Thoracic aorta (tissue), 2 donors: ENCODE measurements at places on chromosomes 5 and 9. TPM values are rescaled to one million over a fixed set of nuclear protein-coding genes. Genes with fewer than 3 reads are reported as not detected.

Gene STPG3
- total RNA-seq, result not detected

Gene CDH6
- total RNA-seq, result 3.2 TPM

- no peak for DNase-seq
- H3K27ac ChIP-seq, result no peak overlapping the region
- no peaks in the 10 kb centered on the region for H3K27me3 ChIP-seq
Measured at GRCh38 chr9:110303133-110303532, 34.5 kb downstream of the TXNDC8 start.

Gene IFNA2
- not detected for total RNA-seq

- H3K4me3 ChIP-seq, result no peak overlapping the region
- H3K4me1 ChIP-seq, result peaks cover 14% of the 10 kb centered on the region
- no peaks in the 10 kb centered on the region for H3K27me3 ChIP-seq
- H3K36me3 ChIP-seq, result no peaks in the 10 kb centered on the region
- no peak for DNase-seq
Measured at GRCh38 chr5:93622240-93622885, 39.3 kb downstream of the NR2F1 start.
